ENCODE measurements at places on chromosomes 1 and 21.
A peak's percentile ranks its signal among the peaks of the same experiment; 100 is the strongest.

DNA sequence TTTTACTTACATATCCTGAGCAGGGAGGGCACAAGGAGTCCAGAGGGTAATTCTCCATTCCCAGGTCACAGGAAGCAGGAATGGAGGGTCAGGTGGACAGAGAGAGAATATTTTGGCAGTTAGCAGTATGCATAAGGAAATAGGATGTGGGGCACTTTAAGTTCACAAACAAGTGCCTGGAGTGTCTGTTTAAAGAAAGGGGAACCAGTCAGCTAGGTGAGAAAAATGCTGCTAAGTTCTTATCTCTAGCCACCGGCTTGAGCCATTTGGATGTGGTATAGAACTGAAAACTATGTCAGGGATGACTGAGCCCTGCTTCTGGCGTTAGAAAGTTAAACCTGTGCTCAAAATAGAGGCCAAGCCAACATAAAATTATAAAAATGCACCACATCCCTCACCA, 739.7 kb upstream of the NCAM2 start:
- no peak overlapping the region for H3K4me3 ChIP-seq
- no peaks in the 10 kb centered on the region for H3K4me1 ChIP-seq
- no peak for DNase-seq
- no peak overlapping the region for H3K27ac ChIP-seq

DNA sequence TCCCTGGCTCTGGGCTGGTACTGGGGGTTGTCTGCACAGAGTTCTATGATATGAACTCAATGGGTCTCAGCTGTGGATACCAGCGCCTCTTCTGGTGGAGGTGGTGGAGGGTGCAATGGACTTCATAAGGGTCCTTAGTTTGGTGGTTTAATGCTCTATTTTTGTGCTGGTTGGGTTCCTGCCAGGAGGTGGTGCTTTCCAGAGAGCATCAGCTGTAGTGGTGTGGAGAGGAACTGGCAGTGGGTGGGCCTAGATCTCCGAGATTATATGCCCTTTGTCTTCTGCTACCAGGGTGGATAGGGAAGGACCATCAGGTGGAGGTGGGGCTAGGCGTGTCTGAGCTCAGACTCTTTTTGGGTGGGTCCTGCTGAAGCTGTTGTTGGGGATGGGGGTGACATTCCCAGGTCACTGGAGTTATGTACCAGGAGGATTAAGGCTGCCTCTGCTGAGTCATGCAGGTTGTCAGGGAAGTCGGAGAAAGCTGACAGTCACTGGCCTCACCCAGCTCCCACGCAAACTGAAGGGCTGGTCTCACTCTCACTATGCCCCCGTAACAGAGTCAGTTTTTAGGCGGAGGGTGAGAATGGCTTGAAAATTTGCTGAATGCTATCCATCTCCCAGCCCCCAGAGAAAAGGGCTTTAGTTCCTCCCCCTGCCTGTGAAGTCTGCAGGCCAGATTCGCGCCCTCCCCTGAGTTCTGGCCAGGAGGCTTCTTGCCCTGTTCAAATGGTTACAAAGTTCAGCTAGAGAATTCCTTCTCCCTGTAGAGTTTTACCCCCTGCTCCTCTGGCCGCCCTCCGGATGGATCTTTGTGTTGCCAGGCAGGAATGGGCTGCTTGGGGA, 902.9 kb downstream of the LTN1 start:
- H3K27me3 ChIP-seq: peaks cover 4% of the 10 kb centered on the region
- DNase-seq: no peak
- H3K36me3 ChIP-seq: no peaks in the 10 kb centered on the region
- no peak overlapping the region for H3K4me3 ChIP-seq
- H3K4me1 ChIP-seq: no peaks in the 10 kb centered on the region
- H3K27ac ChIP-seq: no peak overlapping the region

DNA sequence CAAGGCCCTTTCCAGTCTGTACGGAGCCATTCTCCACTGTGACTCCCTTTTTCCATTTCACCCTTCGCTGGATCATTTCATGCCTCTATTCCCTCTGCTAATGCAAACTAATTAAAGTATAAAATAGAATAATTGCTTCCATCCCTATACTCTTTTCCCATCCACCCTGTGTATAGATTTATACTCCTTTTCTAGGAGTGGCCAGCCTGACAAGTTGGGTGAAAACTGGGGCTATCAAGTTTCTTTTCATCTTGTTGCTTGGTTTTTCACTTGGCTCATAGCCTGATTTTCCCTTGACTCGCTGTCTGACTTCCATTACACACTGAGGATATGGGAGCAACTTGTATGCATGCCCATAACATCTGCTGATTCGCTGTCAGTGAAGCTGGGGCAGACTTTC, 107.0 kb downstream of the PLXNA2 start:
- no peaks in the 10 kb centered on the region for H3K36me3 ChIP-seq
- DNase-seq: no peak
- H3K27ac ChIP-seq: no peak overlapping the region
- H3K27me3 ChIP-seq: peaks cover 7% of the 10 kb centered on the region
- H3K4me3 ChIP-seq: no peak overlapping the region

GRCh38 chr1:208951026-208951525, 632.4 kb upstream of the CAMK1G start:
- H3K27me3 ChIP-seq: no peaks in the 10 kb centered on the region
- H3K4me3 ChIP-seq: no peak overlapping the region
- no peak for DNase-seq

GRCh38 chr21:15604413-15604812, 125.4 kb upstream of the USP25 start:
- no peak overlapping the region for H3K27ac ChIP-seq
- H3K4me3 ChIP-seq: no peak overlapping the region
- no peaks in the 10 kb centered on the region for H3K4me1 ChIP-seq
- no peak for DNase-seq
- no peaks in the 10 kb centered on the region for H3K27me3 ChIP-seq
- no peaks in the 10 kb centered on the region for H3K36me3 ChIP-seq

- DNase-seq: peak; percentile 21
- H3K4me3 ChIP-seq: peak within 1 kb of the TSS; percentile 41
- H3K36me3 ChIP-seq: no peaks in the 10 kb centered on the region
- H3K27ac ChIP-seq: no peak within 1 kb of the TSS
- H3K4me1 ChIP-seq: peaks cover 22% of the 10 kb centered on the region
Observed at GRCh38 chr1:37793773-37794371, at the start of gene MANEAL. Gene MANEAL (plus strand): TSS chr1:37793847. CDS start chr1:37794183, 336 bp downstream.

DNA sequence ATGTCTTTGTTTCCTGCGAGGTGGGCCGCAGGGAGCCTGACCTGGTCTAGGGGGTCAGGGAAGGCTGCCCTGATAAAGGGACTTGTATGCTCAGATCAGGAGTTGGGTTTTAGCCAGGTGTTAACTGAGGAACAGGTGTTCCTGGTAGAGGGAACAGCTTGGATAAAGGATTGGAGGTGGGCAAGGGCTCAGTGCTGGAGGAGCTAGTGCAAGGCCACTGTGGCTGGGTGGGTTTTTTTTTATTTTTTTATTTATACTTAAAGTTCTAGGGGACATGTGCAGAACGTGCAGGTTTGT, 31.1 kb downstream of the A3GALT2 start:
- no peak for DNase-seq
- H3K27me3 ChIP-seq: no peaks in the 10 kb centered on the region
- H3K27ac ChIP-seq: no peak overlapping the region
- H3K36me3 ChIP-seq: peaks cover 30% of the 10 kb centered on the region
- H3K4me3 ChIP-seq: no peak overlapping the region

- H3K27ac ChIP-seq: no peak overlapping the region
- H3K4me3 ChIP-seq: no peak overlapping the region
- no peak for DNase-seq
- peaks cover 8% of the 10 kb centered on the region for H3K4me1 ChIP-seq
- H3K36me3 ChIP-seq: no peaks in the 10 kb centered on the region
Observed at GRCh38 chr1:58773406-58773840, 10.4 kb downstream of the JUN start.

DNA sequence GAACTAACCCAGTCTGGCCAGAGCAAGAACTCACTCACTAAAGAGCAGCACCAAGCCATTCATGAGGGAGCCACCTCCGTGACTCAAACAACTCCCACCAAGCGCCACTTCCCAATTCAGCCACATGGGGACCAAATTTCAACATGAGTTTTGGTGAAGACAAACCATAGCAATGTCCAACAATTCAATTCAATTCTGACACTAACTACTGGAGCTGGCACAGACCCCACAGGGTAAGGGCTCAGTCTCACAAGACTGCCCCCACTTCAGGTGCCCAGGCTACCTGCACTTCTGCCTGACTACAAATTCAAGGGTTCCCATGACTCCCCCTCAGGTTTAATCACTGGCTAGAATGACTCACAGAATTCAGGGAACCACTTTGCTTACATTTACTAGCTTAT, 48.8 kb upstream of the RAP1A start:
- H3K27me3 ChIP-seq: no peaks in the 10 kb centered on the region
- H3K4me1 ChIP-seq: peaks cover 6% of the 10 kb centered on the region
- no peak overlapping the region for H3K27ac ChIP-seq
- DNase-seq: peak; percentile 47
- no peaks in the 10 kb centered on the region for H3K36me3 ChIP-seq

DNA sequence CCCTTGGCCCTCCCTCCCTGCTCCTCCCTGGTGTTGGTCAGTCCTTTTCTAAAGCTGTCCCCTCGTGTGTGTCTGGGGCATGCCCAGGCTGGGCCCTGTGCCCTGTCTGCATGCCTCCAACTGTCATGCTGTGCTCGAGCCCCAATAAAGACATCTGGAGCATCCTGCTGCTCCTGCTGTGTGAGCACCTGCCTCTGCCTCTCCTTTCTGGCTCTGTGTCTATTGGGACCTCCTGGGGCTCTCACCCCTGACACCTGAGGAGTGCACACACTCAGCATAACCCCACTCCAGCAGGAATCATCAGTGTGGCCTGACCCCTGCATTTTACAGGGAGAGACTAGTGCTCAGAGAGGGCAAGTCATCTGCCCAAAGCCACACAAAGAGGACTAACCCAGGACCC, 23.7 kb downstream of the KCNC4 start:
- no peak for DNase-seq
- H3K36me3 ChIP-seq: no peaks in the 10 kb centered on the region
- H3K27me3 ChIP-seq: no peaks in the 10 kb centered on the region
- H3K27ac ChIP-seq: no peak overlapping the region
- no peaks in the 10 kb centered on the region for H3K4me1 ChIP-seq

- no peaks in the 10 kb centered on the region for H3K27me3 ChIP-seq
- no peaks in the 10 kb centered on the region for H3K4me1 ChIP-seq
- no peak for DNase-seq
- no peak overlapping the region for H3K27ac ChIP-seq
- H3K4me3 ChIP-seq: no peak overlapping the region
Observed at GRCh38 chr21:18989953-18990495, 586.4 kb upstream of the TMPRSS15 start.

DNA sequence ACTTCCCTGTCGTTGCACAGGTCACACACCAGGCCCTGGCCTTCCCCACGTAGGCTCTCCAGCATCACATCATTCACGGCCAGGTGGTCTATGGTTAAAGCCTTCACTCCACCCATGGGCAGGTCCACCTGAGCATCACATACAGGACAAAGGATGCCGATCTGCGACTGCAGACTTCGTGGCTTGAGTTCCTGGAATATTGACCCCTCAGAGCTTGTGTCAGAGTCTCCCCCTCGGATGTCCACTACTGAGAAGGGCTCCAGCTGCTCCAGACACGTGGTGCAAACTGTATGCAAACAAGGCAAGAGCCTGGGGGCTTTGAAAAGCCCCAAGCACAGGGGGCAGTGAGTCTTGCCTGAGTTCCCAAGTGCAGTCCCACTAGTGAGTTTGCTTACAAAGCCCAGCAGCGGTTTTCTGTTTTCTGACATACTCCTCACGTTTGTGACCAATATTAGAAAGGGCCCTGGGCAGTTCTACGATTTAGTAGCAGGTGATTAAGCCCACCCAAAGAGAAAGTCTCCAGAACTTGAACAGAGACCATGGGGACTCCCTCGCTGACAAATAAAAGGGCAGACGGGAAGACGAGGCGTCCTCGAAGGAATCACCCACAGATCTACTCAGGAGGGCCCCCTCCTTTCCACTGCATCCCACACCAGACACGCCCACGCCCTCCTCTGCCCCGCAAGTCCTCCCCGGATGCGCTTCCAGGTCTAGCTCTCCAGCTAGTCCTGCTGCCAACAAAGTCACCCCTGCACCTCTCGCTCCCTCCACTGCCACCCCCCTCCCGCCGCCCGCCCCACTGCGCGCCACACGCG, 568 bp downstream of the TRIM45 start:
- no peak for DNase-seq
- no peak overlapping the region for H3K27ac ChIP-seq
- H3K36me3 ChIP-seq: no peaks in the 10 kb centered on the region
- H3K27me3 ChIP-seq: no peaks in the 10 kb centered on the region

- no peak for DNase-seq
- no peaks in the 10 kb centered on the region for H3K4me1 ChIP-seq
- H3K36me3 ChIP-seq: no peaks in the 10 kb centered on the region
- no peak overlapping the region for H3K27ac ChIP-seq
Observed at GRCh38 chr1:183011859-183012258, 11.4 kb upstream of the LAMC1 start.
